Tibial nerve (tissue), 4 donors: ENCODE measurements at places on chromosomes 16 and 17.

GRCh38 chr17:82952019-82952418 lies 112.2 kb upstream of the ZNF750 start:
- no peak for DNase-seq

DNA sequence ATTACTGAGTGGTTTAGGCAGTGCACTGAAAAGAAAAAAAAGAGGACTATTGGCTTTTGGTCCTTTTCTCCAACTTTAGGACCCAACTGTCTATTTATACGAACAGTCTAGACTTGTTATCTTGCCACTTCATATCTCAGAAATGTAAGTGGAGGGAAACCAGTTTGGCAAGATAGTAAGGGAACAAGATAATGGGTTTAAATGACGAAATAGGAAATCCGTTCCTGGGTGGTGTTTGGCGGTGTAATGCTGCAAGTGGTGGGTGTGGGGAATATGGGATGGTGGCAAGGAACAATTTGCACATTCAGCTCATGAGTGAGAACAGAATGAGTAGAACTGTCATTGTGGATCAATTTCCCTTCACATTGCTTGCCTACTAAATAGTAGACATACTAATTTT lies 44.7 kb downstream of the GRB7 start:
- no peak for DNase-seq

DNA sequence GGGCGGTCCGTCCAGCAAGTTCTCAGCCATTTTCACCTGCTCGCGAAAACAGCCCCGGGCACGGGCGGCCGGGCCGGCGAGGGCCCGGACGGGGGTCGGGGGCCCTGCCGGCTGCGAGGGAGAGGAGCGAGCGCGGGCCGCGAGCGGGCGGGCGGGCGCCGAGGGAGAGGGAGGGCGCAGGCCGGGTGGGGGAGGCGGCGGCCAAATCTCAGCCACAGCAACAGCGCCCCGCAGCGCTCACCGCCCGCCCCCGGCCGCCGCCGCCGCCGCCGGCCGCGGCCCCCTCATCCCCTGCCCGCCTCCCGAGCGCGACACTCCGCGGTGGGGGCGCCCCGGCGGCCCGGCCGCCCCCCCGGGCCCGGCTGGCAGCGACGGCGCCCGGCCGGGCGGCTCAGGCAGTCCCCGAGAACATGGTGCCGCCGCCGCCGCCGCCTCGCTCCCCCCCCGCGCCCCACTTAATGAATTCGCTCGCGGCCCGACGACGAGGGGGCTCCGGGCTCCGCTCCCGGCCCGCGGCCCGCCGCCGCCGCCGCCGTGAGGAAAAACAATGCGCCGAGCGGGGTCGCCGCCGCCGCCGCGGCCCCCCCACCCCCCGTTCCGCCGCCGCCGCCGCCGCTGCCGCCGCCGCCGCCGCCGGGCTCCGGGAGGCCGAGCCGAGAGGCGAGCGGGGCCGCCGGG lies 487 bp downstream of the CREBBP start:
- DNase-seq, result peak; percentile 55

GRCh38 chr16:3909791-3910583 lies 29.5 kb upstream of the CREBBP start:
- DNase-seq, result no peak

- no peak for DNase-seq
These were observed 163.2 kb upstream of the FOXF1 start for GRCh38 chr16:86347090-86347489.

DNA sequence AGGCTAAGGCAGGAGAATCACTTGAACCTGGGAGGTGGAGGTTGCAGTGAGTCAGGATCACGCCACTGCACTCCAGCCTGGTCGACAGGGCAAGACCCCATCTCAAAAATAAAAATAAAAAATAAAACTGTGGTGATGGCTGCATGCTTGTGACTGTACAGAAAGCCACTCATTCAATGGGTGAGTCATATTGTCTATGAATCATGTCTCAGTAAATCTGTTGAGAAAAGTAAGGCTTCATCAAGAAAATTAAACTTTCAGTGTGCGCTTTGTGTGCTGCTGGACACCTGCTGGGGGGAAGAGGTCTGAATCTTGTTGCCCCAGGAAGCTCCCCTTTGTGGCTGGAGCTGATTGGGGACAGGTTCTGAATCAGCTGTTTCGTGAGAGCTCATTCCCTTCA lies 11.3 kb downstream of the NUBP1 start:
- DNase-seq, result no peak

DNA sequence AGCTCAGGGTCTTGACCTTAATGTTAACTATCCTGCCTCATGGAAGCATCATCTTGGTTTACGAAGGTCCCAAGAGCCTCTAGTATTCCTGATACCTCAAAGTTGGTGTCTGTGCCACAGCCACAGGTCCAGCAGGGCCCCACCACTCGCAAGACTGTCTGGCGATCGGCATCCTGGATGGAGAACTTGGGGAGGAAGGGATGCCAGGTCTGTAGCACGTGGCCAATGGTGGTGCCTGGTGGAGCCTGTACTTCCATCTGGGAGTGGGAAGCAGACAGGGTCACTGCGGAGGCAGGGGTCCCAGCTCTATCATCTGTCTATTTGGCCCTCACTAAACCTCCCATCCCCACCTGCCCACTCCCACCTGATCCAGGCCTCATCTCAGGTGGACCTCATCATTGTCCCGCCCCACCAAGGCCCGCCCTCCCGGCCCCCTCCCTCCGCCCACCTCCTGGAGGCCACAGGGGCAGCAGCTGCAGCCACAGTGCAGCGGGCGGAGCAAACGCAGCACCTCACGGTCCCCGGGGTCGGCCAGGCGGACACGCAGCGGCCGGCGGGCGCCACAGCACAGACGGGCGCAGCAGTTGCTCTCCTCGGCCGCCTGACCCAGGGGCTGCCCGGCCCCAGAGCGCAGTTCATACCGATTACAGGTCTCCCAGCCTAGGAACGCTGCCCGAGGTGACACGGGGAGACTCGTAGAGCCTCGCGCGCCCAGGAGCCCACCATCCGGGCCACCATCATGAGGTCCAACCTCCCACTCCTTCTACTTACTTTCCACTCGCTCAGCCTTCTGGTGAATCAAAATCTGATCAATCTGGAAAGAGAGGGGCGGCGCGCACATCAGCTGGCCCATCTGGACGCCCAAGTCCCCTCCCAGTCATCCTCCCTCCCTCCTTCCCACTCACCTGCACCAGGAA lies 1.4 kb downstream of the PLSCR3 start:
- DNase-seq, result no peak

DNA sequence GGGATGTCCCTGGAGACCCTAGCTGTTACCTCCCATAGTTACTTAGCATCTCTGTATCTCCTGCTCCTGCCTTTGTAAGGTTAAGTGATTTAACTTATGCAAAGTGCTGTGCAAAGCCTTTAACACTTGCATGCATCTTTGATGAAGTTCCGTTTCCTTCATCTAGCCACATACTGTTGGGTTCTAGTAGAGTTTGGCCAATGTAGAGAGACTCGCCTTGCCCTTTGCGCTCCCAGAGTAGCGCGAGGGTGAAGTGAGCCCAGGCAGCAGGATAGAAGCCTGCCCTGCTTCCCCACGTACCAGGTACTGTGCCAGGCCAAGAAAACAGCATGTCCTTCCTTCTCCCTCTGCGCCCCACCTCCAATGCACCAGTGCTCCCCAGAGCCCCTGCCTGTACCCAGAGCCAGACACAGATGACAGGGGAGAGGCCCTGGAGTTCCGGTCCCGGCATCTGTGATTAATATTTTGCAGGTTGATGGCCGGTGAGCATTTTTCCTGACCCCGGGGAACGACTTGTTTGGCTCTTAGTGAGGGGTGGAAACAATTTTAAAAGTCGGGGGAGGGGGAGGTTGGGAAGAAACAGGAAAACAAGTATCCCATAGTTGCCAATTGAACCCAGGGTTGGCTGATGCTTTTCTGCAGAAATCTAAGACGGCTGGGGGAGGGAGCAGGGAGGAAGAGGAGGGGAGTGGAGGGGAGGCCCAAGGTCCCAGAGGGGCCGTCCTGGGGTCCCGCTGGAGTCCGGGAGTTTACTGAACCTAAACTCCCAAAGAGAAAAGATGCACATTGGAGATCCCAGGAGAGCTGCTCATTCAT lies 13.1 kb upstream of the CDC42EP4 start:
- no peak for DNase-seq

GRCh38 chr17:193841-194806 lies 12.7 kb upstream of the DOC2B start:
- DNase-seq, result no peak

DNA sequence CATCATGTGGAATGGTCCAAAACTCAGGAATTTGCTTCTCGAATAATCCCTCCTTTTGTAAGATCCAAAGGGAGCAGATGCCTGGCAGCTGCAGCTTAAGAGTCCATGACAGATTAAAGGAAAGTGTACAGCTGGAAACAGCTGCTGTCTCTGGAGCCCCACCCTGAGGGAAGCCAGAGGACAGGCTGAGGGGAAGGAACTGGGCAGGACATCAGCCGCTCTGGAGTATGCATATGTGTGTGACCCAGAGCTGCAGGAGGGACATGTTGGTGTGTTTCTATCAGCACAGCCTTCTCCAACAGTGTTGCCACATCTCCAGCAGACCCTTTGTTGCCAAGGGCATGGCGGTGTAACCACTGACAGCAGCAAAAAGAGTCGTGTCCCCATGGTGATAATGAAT lies 46.2 kb downstream of the CYB561 start:
- DNase-seq, result no peak

DNA sequence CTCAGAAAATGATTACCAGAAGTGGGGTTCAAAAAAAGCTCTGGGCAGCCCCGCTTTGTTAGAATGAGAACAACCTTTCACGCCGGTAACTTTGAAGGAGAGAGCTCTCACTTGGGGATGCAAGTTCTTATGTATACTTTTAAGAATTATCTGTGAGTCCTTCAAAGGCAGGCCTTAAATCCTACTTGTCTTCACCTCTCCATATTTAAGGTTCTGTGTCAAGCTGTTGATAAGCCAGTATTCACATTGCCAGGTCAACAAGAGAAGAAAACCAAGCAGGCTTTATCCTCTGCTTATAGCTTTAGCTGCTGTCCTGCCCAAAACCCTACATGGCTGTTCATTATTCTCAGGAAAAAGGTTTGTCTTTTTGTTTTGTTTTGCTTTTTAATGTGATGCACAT lies 42.9 kb downstream of the CDRT4 start:
- no peak for DNase-seq

DNA sequence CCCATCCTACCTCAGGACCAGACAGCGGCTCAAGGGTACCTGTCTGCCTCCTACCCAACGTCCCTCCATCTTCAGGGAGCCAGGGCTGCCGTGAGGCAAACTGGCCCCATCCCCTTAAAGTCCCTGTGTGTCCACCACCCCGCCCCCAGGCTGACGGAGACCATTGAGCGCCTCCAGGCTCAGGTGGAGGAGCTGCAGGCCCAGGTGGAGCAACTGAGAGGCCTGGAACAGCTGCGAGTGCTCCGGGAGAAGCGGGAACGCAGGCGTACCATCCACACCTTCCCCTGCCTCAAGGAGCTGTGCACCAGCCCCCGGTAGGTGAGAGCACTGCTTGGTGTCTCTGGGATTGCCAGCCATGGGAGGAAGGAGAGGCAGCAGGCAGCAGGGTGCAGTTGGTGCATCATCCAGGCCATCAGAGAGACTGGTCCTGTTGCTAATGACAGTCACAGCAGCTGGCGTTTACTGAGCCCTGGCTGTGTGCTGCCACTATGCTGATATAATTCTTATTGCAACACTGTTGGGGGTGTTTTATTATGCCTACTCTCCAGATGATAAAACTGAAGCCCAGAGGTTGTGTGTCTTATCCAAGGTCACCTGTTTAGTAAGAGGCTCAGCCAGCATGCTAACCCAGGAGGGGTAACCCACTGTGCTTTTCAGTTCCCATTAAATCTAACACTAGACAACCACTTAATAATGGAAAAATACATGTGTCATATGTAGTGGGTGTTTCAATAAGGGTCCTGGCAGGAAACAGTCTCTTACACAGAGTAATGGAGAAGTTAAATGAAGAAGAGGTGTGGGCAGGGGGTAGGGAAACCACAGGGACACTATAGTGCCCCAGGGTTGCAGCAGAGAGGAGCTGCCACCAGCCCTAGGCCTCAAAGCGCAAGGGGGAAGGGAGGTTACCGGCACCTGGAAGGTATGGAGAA lies 10.3 kb upstream of the MRPL58 start:
- no peak for DNase-seq

DNA sequence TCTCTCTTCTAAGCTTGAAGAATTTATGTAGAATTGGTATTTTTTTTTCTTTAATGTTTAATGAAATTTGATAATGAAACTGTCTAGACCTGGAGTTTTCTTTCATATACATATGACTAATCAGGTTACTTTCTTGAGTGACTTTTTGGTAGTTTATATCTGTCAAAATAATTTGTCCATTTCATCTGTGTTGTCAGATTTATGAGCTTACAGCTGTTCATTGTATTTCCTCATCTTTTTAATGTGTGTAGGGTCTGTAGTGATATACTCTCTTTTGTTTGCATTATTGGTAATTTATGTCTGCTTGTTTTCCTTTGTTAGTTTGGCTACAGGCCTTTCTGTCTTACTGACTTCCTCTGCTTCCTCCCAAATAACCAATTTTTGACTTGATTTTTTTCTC lies 55.7 kb downstream of the TAOK1 start:
- no peak for DNase-seq
